ENCODE measurements at places on chromosomes 2 and 18.

- no peak for DNase-seq
These were observed 7.3 kb downstream of the PXDN start for GRCh38 chr2:1736997-1737480.

- no peak for DNase-seq
These were observed 31.3 kb upstream of the MALL start for GRCh38 chr2:110146945-110147332.

- no peak for DNase-seq
These were observed 39.3 kb downstream of the ICOS start for GRCh38 chr2:203975912-203976311.

DNA sequence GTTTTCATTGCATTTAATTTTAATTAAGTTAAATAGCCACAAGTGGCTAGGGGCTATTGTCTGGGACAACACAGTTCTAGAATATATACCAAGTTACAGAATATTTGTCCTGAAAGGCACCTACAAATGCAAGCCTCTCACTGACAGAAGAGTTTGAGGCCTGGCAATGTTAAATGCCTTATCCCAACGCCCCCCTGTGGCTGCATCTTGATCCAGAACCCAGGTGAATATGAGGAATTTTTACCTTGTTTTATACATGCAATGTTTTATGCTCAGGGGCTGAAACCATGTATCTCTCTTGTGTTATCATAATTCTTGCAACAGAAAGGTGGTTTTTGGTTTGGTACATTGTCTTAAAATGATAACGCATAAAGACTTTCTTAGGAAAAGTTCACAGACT is 71.8 kb upstream of the SEC11C start:
- no peak for DNase-seq

- DNase-seq: no peak
These were observed 979 bp downstream of the LONRF2 start for GRCh38 chr2:100321179-100321865.

DNA sequence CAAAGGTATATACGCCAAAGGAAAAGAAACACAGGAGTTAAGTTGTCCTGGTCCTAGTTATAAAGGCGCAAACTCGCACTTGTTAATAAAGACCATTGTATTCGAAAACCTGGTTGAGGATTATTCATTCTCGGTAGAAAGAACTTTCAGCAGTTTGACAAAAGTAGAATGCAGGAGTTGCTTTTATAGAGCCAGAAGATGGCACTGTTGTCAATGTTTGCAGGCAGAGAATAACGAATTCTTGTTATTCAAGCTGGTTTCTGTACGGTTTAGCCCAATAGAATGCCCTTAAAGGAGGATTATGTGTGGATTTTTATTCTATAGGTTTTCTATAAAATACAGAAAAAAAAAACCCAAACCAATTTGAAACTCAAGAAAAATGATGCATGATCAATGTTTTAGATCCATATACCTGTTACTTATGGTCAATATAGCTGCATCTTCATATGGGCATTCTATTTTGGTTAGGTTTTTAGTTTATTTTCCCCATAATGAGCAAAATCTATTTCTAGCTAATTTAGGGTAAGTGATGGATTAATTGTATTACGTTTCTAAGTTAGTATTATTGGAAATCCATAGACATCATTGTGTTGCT is 510.3 kb downstream of the PLCL1 start:
- no peak for DNase-seq
